Fibroblast of upper back skin (primary cell): ENCODE measurements at places on chromosomes 6 and 20.

DNA sequence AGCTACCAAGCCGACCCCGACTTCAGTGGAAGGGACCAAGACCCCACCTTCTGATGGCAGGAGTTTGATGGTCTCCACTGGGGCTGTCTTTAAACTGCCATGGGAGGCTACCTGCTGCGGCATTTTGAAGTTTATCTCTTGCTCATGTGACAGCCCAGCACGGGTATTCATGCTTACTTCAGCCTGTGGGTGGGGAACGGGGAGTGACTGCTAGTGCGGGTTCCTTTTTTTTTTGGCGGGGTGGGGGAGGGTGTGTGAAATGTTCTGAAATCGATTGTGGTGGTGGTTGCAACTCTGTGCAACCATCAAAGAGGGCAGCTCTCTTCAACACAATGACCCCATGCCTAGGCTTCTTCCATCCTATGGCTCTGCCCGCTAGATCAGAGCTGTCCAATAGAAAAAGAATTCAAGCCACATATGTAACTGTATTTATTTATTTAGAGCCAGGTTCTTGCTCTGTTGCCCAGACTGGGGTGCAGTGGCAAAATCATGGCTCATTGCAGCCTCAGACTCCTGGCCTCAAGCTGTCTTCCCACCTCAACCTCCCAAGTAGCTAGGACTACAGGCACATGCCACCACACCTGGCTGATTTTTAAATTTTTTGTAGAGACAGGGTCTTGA, 53.7 kb downstream of the PPP1R16B start:
- no peak for DNase-seq

- DNase-seq = no peak
Measured at GRCh38 chr20:59014680-59015389, 4.4 kb upstream of the TUBB1 start.

- DNase-seq = no peak
Measured at GRCh38 chr6:78670802-78671201, 196.5 kb upstream of the IRAK1BP1 start.

GRCh38 chr20:49987015-49987867, 4.5 kb downstream of the SNAI1 start:
- peak; percentile 37 for DNase-seq
